ENCODE measurements at places on chromosomes 11 and 22.

DNA sequence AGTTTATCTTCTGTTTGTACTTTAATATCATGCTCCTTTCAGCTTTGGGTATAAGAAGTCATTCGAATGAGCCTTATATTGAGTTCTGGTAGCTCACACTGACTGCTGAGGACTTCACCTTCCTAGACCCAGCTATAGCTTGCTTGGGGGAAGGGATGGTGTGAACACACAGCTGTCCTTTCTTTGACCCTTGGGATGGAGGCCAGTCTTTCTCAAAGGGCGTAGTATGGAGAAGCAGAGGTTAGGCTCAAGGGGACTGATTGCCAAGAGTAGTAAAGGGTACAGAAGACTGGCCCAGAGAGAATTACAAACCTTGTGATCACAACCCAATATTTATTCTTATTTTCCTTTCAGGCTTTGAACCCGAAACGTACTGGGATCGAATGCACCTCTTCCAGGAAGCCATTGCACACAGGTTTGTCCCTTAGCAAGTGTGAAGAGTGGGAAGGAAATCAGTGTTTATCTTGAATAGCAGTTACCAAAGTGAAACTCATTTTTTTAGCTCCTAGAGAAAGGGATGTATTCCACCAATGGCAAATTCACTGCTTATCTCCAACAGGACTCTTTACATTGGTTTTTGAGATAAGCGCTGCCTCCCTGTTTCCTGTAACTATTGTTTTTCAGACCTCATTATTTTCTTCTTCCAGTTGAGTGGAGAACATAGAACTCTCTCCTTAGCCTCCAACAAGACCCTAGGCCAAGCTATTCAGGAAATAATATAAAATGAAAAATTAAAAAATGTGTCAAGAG lies 42.8 kb upstream of the YWHAH start:
- no peak for DNase-seq
- H3K4me1 ChIP-seq: peaks cover 21% of the 10 kb centered on the region
- no peak overlapping the region for H3K4me3 ChIP-seq
- H3K36me3 ChIP-seq: peaks cover 58% of the 10 kb centered on the region

GRCh38 chr22:44404341-44405020 lies 91.7 kb upstream of the SHISAL1 start:
- H3K4me3 ChIP-seq: no peak overlapping the region
- no peak overlapping the region for H3K27ac ChIP-seq
- no peak for DNase-seq
- no peaks in the 10 kb centered on the region for H3K36me3 ChIP-seq

GRCh38 chr22:47012589-47013370 lies 250.3 kb downstream of the TBC1D22A start:
- H3K36me3 ChIP-seq: peaks cover 8% of the 10 kb centered on the region
- H3K4me3 ChIP-seq: no peak overlapping the region
- no peak for DNase-seq
- no peaks in the 10 kb centered on the region for H3K4me1 ChIP-seq

GRCh38 chr22:43550672-43551071 lies 138.9 kb downstream of the MPPED1 start:
- H3K27me3 ChIP-seq: no peaks in the 10 kb centered on the region
- no peaks in the 10 kb centered on the region for H3K36me3 ChIP-seq
- H3K4me1 ChIP-seq: no peaks in the 10 kb centered on the region
- no peak overlapping the region for H3K4me3 ChIP-seq
- no peak overlapping the region for H3K27ac ChIP-seq

DNA sequence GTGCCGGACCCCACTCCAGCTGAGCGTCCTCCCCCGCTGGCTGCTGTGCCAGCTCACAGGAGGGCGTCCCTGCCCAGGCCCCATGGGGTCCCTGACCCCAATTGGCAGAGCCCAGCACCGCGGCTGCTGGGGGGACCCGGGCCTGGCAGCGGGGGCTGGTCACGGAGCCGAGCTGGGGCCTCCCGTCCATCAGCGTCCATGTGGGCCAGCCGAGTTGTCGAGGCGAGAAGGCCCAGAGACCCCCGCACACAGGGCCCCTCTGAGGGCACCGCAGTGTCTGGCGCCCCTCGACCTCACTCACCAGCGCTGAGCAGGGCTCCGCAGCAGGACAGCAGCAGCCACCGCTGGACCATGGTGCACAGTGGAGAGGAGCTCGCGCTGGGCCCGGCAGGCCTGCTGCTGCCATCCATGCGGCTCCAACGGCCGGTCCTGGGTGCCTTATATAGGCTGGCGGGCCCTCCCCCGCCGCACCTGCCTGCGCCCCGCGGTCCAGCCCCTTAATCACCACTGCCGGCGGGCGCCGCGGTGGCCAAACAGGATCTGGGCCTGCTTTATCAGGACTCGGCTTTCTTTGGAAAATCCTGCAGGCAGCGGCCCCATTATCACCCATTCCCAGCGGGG lies at the start of gene MUC6:
Gene MUC6, minus strand, starts transcription at position 416 of the 621 bp plus-strand sequence. Its CDS starts 63 bp downstream, at position 353.
- H3K4me1 ChIP-seq: peaks cover 9% of the 10 kb centered on the region
- no peaks in the 10 kb centered on the region for H3K27me3 ChIP-seq
- DNase-seq: no peak
- no peak within 1 kb of the TSS for H3K4me3 ChIP-seq
- H3K27ac ChIP-seq: no peak within 1 kb of the TSS

DNA sequence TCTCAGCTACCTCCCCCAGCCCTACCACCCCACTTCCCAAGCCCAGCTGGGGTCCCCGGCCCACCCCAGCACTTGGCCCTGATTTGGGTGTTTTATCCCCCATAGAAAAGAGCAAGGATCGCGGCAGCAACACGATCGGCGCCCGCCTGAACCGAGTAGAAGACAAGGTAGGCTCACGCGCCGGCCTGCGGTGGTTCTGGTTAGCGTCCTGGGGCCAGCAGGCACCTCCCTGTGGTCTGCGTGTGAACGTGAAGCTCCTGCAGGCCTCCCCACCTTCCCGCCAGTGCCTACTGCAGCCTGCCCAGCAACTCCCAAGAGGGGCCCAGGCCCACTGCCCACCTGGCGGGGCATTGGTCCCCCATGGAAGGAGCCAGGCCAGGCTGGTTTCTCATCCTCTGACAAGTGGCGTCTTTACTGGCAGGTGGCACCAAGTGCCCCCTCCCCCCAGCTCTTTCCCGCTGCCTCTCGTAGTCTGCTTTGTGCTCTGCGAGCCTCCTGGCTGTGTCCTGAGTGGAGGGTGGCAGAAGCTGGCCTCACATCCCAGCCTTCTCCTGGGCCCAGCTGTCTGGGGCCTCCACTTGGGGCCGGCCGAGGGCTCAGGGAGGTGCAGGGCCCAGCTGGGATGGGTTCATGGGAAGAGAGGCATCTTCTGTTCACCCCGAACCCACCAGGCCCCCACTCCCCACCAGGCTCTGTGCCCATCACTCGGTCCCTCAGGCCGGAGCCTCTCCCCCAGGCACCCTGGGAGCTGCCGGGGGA lies 78.3 kb upstream of the KCNQ1OT1 start:
- H3K27ac ChIP-seq: no peak overlapping the region
- H3K27me3 ChIP-seq: peaks cover 51% of the 10 kb centered on the region
- H3K4me1 ChIP-seq: peaks cover 9% of the 10 kb centered on the region
- no peaks in the 10 kb centered on the region for H3K36me3 ChIP-seq
- H3K4me3 ChIP-seq: no peak overlapping the region
- no peak for DNase-seq

- no peak overlapping the region for H3K27ac ChIP-seq
- no peak for DNase-seq
- no peak overlapping the region for H3K4me3 ChIP-seq
- H3K36me3 ChIP-seq: no peaks in the 10 kb centered on the region
- peaks cover 7% of the 10 kb centered on the region for H3K27me3 ChIP-seq
Measured at GRCh38 chr11:116509551-116509950, 263.2 kb downstream of the BUD13 start.

DNA sequence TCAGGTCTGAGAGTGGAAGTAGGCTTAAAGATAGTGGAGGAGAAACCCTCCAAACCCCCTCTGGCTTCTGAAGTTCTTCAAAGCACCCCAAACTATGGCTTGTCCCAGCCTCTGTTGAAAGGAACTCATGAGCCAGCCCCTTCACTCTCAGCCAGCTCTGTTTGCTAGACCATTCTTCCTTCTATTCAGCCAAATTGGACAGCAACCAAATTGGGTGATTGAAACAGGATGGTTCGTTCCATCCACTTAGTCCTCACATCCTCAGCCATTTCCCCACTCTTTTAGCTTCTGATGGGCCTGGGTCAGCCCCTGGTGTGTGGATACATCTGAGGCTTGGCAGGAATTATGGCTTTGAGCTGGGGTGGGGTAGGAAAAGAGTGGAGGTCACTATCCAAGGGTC lies 4.5 kb downstream of the HTR3A start:
- no peak for DNase-seq
- peaks cover 71% of the 10 kb centered on the region for H3K27me3 ChIP-seq
- H3K4me3 ChIP-seq: no peak overlapping the region
- no peak overlapping the region for H3K27ac ChIP-seq

GRCh38 chr11:113006896-113007445 lies 45.8 kb downstream of the NCAM1 start:
- H3K27me3 ChIP-seq: no peaks in the 10 kb centered on the region
- peak; percentile 43 for DNase-seq
- no peak overlapping the region for H3K27ac ChIP-seq
- no peaks in the 10 kb centered on the region for H3K4me1 ChIP-seq
